CD4-positive, alpha-beta T cell treated with Interleukin-12 subunit alpha and Interleukin-12 subunit beta, for 1 hour (primary cell): ENCODE measurements at places on chromosomes 11 and 22.

GRCh38 chr11:65132238-65132987, 1.9 kb downstream of the SYVN1 start:
- DNase-seq, result no peak

GRCh38 chr11:28759311-28759710, 651.1 kb downstream of the METTL15 start:
- no peak for DNase-seq

DNA sequence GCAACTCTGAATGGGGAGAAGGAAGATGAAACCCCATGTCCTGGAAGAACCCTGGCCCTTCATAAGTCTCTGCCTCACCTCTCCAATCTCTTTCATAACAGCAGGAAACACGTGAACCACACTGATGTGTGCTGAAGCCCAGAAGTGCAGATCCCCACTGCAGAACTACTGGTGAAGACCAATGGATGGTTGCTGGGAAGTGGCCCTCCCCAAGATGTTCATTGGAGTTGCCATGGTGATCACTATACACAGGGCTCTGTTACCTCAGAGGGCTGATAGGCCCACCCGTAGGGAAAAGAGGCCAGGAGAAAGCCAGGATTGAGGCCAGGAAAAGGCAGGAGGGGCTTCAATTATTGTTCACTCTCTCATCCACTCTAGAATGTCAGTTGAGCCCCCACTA, 11.6 kb downstream of the TST start:
- no peak for DNase-seq

- no peak for DNase-seq
Observed at GRCh38 chr22:30680991-30681770, 13.5 kb upstream of the OSBP2 start.

DNA sequence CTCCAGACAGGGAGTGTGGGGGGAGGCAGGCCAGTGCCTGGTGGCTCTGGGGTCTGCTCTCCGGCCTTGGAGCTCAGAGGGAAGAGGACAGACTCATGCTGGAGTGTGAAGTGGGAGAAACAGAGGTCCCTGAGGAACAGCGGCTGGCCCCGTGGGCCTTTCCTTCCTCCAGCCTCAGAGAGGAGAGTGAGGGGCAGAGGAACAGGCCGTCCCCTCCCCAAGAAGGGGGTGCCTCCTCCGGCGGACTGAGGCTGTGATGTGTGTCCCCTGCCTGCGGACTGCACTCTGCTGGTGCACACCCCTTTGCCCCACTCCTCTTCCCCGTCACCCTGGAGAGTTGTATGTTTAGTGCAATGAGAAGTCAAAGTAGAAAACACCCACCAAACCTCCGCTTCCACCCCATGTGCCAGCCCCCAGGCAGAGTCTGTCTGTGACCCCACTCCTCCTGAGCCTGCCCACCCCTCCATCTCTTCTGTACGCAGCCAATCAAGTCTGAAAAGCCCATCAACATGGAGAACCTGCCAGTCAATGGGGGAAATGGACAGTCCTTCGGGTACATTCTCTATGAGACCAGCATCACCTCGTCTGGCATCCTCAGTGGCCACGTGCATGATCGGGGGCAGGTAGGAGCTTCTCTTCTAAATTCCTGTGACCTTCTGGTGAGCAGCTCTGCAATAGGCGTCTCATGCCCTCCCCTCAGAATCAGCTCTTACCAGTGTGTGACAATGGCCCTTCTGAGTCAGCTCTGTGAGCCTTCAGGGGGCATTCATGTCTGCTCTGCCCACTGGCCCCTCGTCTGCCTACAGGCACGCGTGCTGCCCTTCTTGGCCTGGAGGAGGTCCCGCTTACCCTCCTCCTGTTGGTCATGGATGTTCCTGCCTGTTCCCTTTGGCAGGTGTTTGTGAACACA, 39.0 kb downstream of the GLB1L2 start:
- no peak for DNase-seq
